ENCODE measurements at places on chromosomes 7 and 10. TPM values are rescaled to one million over a fixed set of nuclear protein-coding genes. Genes with fewer than 3 reads are reported as not detected.

The RARRES2 gene
- total RNA-seq, result 247 TPM

- H3K36me3 ChIP-seq, result no peaks in the 10 kb centered on the region
- no peak overlapping the region for H3K4me3 ChIP-seq
- no peaks in the 10 kb centered on the region for H3K4me1 ChIP-seq
- H3K27me3 ChIP-seq, result no peaks in the 10 kb centered on the region
- DNase-seq, result no peak
These were observed 213.6 kb upstream of the INHBA start for GRCh38 chr7:41916450-41916927.

The ELFN1 gene
- 0.76 TPM for total RNA-seq

DNA sequence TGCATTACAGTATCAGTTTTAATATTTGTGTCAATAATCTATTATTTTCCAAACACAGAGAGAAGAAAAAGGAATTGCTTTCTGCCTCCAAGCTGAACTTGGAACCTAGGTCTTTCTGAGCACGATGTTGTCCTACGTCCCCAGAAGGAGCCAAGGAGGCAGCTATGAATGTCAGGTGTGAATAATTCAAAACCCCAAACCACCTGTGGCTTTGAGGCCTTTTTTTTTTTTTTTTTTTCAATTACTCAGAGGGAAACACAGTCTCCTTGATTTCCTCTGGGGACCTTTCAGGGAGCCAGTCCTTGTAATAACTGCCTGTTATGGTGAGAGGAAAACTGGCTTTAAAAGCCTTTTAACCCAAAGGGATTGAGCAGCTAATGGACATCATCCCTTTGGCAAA lies 8.3 kb downstream of the GPR85 start:
- no peaks in the 10 kb centered on the region for H3K4me1 ChIP-seq
- H3K27ac ChIP-seq, result no peak overlapping the region
- no peaks in the 10 kb centered on the region for H3K36me3 ChIP-seq
- H3K4me3 ChIP-seq, result no peak overlapping the region

GRCh38 chr7:155003092-155003375 lies at the start of gene PAXIP1:
PAXIP1 (minus strand) TSS chr7:155003124; CDS start chr7:155002929, 195 bp downstream.
- H3K36me3 ChIP-seq, result peaks cover 13% of the 10 kb centered on the region
- DNase-seq, result no peak
- no peaks in the 10 kb centered on the region for H3K27me3 ChIP-seq
- no peaks in the 10 kb centered on the region for H3K4me1 ChIP-seq

The PI4K2A gene
- 2.2 TPM for total RNA-seq

The SLC29A3 gene
- total RNA-seq, result 2.5 TPM

DNA sequence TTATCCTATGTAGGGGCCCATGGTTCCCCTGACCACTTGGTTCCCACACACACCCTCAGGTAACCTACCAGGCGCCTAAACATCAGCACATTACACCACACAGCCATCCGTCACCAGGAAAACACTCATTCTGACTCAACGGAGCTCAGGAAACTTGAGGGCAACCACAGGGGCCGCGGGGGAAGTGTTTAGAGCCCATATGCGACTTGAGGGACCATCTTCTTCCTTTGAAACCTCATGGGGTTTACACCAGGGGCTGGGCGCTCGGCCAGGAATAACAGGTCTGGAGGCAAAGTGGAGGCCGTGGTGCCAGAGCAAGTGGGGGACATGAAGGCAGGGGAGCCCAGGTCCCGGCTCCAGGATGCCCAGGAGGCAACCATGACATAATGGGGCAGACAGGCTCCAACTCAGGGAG lies 1.5 kb downstream of the STX1A start:
- no peak overlapping the region for H3K27ac ChIP-seq
- no peaks in the 10 kb centered on the region for H3K36me3 ChIP-seq
- peaks cover 11% of the 10 kb centered on the region for H3K4me1 ChIP-seq
- no peak overlapping the region for H3K4me3 ChIP-seq
- DNase-seq, result no peak
- H3K27me3 ChIP-seq, result no peaks in the 10 kb centered on the region

The OR2A42 gene
- not detected for total RNA-seq

- no peak overlapping the region for H3K27ac ChIP-seq
- H3K27me3 ChIP-seq, result no peaks in the 10 kb centered on the region
- H3K4me3 ChIP-seq, result no peak overlapping the region
- no peak for DNase-seq
- no peaks in the 10 kb centered on the region for H3K36me3 ChIP-seq
These were observed 49.5 kb downstream of the THNSL1 start for GRCh38 chr10:25065761-25066476.

The SCIN gene
- 0.39 TPM for total RNA-seq

- no peak for DNase-seq
- H3K4me1 ChIP-seq, result no peaks in the 10 kb centered on the region
- no peaks in the 10 kb centered on the region for H3K36me3 ChIP-seq
- no peaks in the 10 kb centered on the region for H3K27me3 ChIP-seq
- no peak overlapping the region for H3K27ac ChIP-seq
These were observed 566.7 kb upstream of the NRP1 start for GRCh38 chr10:33901166-33901565.

The TMEM140 gene
- total RNA-seq, result 14.3 TPM

The C10orf105 gene
- not detected for total RNA-seq

DNA sequence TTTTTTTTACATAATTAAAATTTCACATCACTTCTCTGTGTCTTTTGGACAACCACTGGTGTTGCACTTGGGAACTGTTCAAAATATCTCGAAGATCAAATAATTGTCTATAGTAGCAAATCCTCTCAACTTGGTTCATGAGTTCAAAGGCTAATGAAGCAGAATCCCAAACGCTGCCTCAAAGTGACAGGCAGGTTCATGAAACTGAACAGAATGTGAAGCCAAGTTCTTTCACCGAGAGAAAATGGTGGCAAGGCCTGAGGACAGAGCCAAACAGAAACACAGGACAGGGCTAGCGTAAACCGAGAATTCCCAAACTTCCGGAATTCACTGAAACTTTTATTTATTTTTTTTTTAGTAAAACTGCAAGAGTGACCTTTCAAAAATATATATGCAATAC lies 21.1 kb downstream of the SMURF1 start:
- H3K36me3 ChIP-seq, result no peaks in the 10 kb centered on the region
- H3K27ac ChIP-seq, result no peak overlapping the region

DNA sequence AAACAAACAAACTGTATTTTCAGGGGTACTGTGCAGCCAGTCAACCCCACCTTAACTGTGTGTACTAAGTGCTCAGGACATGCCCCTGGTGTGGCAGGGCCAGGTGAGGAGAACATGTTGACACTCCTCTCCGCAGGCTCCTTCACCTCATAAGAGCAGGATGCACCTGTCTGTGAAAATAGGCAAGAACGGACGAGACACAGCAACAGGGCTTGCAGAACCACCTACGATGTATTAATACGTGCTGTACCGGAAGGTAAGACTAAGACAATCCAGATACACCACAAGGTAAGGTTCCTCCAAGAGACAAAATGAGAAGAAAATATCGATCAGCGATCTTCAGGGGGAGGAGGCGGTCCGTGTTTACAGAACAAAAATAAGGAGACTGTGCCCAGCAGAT lies 65.8 kb upstream of the CAMK2B start:
- no peaks in the 10 kb centered on the region for H3K27me3 ChIP-seq
- H3K4me3 ChIP-seq, result no peak overlapping the region
- DNase-seq, result no peak
- no peak overlapping the region for H3K27ac ChIP-seq
- peaks cover 17% of the 10 kb centered on the region for H3K36me3 ChIP-seq

- no peak overlapping the region for H3K4me3 ChIP-seq
- H3K36me3 ChIP-seq, result no peaks in the 10 kb centered on the region
- no peak overlapping the region for H3K27ac ChIP-seq
- DNase-seq, result no peak
- no peaks in the 10 kb centered on the region for H3K27me3 ChIP-seq
- no peaks in the 10 kb centered on the region for H3K4me1 ChIP-seq
These were observed 12.2 kb downstream of the PPA1 start for GRCh38 chr10:70221030-70221429.

GRCh38 chr10:86337121-86337601 lies 29.4 kb downstream of the GRID1 start:
- no peak for DNase-seq
- no peak overlapping the region for H3K27ac ChIP-seq
- H3K4me3 ChIP-seq, result no peak overlapping the region

DNA sequence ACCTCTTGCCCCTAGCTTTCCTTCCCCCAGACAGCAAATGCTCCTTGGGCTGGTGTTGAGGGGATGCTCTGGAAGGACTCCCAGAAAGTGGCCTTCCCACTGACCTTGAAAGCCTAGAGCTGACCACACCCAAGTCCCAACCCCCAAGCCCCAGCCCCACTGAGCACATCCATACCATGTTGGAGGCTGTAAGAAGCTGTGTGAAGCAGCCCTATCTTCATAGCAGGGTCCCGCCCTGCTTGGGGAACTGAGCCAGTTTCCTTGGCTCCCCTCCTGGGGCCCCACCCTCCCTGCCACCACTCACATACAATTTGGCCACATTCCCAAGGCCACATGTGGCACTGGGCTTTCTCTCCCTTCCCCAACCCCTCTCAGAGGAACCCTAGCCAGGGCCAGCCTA lies 72.3 kb upstream of the CACUL1 start:
- H3K36me3 ChIP-seq, result no peaks in the 10 kb centered on the region
- H3K4me3 ChIP-seq, result no peak overlapping the region
- H3K27me3 ChIP-seq, result no peaks in the 10 kb centered on the region
- no peak for DNase-seq
- no peak overlapping the region for H3K27ac ChIP-seq

GRCh38 chr10:11772575-11773288 lies 30.6 kb downstream of the ECHDC3 start:
- H3K27me3 ChIP-seq, result no peaks in the 10 kb centered on the region
- no peak overlapping the region for H3K27ac ChIP-seq
- DNase-seq, result no peak

- no peak overlapping the region for H3K4me3 ChIP-seq
- no peak overlapping the region for H3K27ac ChIP-seq
- no peaks in the 10 kb centered on the region for H3K4me1 ChIP-seq
- H3K36me3 ChIP-seq, result no peaks in the 10 kb centered on the region
These were observed 213.7 kb downstream of the TWIST1 start for GRCh38 chr7:18903695-18904094.

DNA sequence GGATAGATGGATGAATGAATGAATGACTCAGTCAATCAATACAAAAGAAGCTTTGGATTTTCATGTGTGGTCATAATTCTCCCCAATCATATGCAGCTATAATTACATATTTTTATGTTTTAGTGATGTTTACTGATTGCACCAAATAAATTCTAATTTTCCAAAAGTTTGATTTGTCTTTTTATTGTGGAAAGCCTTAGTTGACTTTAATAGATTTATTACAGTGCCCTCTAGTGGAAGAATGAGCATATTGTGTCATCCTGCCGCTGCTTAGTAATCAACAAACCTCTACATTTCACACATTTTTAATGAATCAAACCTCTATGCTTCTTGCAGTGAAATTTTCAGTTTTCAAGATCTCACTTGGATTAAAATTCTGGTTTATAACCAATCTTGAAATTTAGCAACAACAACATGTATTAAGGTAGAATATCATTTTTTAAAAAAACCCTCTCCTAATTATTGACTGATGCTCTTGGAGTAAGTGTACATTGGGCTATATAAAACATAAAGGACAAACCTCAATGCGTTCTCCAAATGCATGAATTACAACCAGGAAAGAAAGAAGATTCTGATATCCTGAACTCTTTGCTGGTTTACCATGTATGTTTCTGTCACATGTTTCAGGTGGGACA lies 55.6 kb upstream of the PNLIP start:
- no peaks in the 10 kb centered on the region for H3K27me3 ChIP-seq
- H3K36me3 ChIP-seq, result no peaks in the 10 kb centered on the region
- H3K4me1 ChIP-seq, result no peaks in the 10 kb centered on the region
- no peak overlapping the region for H3K27ac ChIP-seq
- no peak overlapping the region for H3K4me3 ChIP-seq

- no peaks in the 10 kb centered on the region for H3K36me3 ChIP-seq
- H3K4me1 ChIP-seq, result no peaks in the 10 kb centered on the region
- peak; percentile 78 for DNase-seq
These were observed at the start of gene CDK14 for GRCh38 chr7:90595801-90596670. CDK14 (plus strand) TSS chr7:90596321; CDS start chr7:90596628, 307 bp downstream.

The H2BK1 gene
- not detected for total RNA-seq

DNA sequence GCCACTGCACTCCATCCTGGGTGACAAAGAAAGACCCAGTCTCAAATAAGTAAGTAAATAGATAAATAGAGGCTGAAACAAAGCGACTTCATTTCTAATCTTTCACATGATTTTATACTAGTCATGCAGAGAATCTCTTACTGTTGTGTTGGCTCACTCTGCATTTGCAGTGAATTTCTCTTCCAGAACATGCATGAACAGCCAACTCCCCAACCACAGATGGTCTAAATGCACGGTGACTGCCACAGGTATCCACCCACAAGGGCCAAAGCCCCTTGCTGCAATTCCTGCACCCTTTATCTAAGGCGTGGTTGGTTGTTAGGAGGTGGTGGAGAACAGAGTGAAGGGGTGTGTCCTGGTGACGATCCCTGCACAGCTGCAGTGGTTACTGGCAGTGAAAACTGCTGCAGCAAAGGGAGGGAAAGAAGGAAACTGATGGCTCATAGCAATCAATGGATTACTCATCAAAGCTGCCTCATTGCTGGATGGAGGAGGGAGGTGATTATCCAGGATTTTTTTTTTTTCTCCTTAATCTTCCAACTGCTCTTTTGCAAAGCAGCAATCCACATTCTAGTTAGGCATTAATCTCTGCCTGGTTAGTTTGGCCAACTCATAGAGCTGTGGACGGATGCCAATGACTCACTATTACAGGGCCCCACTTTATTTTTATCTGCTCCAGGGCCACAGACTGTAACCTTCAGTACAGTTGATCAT lies 50.6 kb downstream of the PRTFDC1 start:
- no peaks in the 10 kb centered on the region for H3K36me3 ChIP-seq
- no peak overlapping the region for H3K27ac ChIP-seq
- H3K4me1 ChIP-seq, result peaks cover 5% of the 10 kb centered on the region
- no peak overlapping the region for H3K4me3 ChIP-seq
- no peaks in the 10 kb centered on the region for H3K27me3 ChIP-seq

- no peaks in the 10 kb centered on the region for H3K4me1 ChIP-seq
- H3K27ac ChIP-seq, result no peak overlapping the region
- H3K4me3 ChIP-seq, result no peak overlapping the region
- H3K36me3 ChIP-seq, result no peaks in the 10 kb centered on the region
These were observed 869.0 kb downstream of the NXPH1 start for GRCh38 chr7:9302436-9302835.

GRCh38 chr7:31892099-31892829 lies 177.9 kb downstream of the PDE1C start:
- DNase-seq, result no peak
- H3K36me3 ChIP-seq, result no peaks in the 10 kb centered on the region
- H3K27me3 ChIP-seq, result no peaks in the 10 kb centered on the region

Data from pancreas (tissue), 10 donors.